Activated naive CD4-positive, alpha-beta T cell treated with anti-CD3 and anti-CD28 coated beads, Interleukin-2, amount 10 ng/mL, durations not matched to agents 7 days and 5 days (primary cell): ENCODE measurements at places on chromosomes 11 and 22.

DNA sequence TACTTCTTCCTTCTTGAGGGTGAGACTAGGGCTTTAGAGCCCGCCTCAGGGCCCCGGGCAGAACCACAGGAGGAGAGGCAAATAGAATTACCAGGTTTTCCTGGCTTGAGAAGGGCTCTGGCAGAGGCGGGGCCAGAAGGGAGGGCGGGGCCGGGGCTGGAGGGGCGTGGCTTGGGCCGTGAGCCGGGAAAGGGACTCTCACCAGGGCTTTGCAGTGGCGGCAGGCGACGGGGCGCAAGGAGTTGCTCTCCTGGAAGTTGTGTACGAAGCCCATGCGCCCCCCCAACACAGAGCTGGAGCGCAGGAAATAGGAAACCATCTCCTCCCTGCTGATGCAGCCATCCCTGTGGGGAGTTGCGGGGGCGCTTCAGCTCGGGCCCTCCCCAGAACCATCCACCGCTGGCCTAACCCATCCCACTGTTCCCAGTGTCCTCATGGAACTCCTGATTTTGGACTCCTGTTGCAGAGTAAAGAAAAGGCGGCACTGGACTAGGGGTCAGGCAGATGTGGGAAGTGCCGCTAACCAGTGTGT is 6.9 kb upstream of the NRXN2 start:
- no peak for DNase-seq

GRCh38 chr11:128336203-128336602 is 251.2 kb downstream of the ETS1 start:
- no peak for DNase-seq

- DNase-seq: no peak
Observed at GRCh38 chr11:44562845-44563460, 2.5 kb upstream of the CD82 start.

DNA sequence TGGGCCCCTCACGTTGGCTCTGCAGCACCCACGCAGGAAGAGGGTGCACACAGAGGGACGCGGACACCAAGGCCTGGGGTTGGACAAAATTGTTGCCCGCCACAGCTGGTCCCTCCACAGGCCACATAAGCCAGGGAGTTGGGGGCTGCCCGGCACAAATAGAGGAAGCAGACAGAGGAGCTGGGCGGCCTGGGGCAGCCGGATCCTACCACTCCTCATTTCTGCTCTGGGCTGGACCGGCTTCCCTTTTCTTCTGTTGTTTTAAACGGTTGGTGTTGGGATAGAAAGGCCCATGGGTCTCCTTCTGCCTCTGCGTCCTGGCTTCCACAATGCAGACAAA is 36.4 kb upstream of the LINC01488 start:
- no peak for DNase-seq

DNA sequence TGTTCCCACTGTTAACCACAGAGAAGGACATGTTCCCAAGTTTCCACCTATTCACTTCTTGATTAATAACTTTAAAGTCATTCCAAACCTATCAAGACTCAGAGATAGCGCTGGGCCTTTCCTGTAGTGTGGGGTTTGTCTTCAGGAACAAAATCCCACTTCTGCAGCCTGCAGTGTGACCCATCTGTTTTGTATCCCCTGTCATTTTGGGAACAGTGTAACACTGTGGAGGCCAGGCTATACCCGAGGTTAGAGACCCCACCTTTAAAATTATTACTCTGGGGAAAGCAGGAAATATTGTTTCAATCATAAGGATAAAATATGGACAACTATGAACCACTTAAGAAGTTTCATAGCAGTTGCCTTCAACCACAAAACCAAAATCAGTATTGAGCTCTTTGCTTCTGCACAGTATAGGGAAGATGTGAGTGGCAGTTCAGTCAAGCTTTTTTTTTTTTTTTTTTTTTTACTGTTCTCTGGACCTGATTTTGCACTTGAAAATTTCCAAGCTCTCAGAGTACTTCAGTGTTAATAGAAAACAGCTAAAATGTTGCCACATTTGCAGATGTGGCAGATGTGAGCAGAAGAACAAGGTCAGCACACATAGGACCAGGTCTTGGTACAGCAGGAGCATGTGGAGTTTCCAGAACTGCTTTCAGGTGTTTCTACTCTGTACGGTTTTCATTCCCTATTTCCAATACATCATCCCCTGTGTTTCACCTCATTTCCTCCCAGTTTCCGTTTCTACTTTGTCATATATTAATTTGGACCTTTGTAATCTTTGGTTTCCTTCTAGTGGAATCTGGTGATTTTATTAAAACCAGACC is 121.5 kb downstream of the MAML2 start:
- DNase-seq: no peak

GRCh38 chr22:50209893-50210292 is 9.1 kb downstream of the SELENOO start:
- peak; percentile 82 for DNase-seq

DNA sequence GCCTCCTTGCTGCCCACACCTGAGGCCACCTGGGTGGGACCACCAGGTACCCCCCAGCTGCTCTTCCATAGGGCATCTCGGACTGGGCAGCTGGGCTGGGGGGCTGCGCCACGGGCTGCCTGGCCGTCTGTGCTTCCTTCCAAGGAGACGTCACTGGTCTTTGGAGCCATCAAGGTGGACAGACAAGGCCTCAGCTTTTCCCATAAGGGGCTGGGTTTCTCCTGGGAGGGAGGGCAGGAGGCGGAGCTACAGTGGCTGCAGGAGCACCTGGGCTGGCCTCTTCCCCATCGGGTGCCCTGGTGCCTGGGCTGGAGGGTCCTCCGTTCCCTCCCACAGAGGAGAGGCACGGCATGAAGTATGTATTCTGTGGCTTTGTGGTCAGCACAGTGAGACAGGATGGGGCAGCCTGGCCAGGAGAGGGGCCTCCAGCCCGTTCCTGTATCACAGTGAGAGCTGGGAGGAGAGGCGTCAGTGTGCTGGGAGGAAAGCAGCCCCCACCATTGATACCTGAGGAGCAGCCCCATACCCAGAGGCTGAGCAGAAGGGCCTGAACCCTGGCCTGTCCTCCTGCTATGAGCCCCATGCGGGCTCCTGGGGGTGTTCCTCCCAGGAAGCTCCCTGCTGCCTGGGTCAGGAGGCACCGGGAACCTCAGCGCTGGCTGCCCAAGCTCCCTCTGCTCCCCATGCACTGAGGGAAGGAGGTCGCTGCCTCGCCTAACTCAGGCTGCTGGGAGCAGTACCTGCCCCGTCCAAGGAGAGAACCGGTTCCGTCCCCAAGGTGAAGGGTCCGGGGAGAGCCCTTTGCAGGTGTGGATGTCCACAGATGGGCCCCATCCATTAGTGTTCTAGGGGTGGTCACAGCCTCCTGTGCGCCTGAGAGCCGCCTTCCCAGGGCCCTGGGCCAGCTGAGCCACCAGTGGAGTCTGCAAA is 1075.0 kb downstream of the BRD1 start:
- no peak for DNase-seq

- no peak for DNase-seq
Observed at GRCh38 chr22:42608823-42609361, 5.8 kb downstream of the POLDIP3 start.

DNA sequence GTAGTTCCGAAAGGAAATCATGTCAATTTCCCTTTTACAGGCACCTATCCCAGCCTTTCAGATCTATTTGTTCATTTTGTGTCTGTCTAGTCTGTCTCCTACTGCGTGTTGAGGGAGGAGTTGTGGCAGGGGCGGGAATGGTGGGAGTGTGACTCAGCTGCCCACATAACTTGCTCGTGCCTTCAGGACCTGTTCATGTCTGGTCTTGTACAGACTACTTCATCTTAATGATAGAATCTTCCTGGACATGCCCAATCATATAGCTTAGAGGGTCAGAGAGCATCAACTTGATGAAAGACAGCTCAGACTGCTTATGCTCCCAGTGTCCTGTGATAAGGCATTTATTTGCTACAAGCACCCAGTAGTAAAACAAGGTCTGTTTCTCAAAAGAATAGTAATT is 61.0 kb upstream of the BIRC3 start:
- DNase-seq: no peak

GRCh38 chr11:68959465-68960293 is 21.1 kb downstream of the MRGPRD start:
- DNase-seq: no peak

DNA sequence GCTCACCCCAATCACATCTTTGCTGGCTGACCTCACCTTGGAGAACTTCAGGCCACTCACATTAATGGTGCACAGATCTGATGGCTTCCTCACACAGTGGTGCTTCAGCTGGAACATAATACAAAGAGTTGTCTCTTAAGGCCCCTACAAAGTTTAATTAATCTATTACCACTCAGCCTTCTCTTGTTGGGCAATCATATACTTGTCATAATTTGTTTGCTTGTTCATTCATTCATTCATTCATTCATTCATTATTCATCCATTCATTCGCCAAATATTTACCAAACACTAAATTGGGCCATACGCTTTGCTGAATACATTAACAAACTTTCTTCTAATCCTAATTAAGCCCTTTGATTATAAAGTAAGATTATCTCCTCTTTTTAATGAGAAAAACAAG is 15.1 kb downstream of the XRRA1 start:
- DNase-seq: no peak

DNA sequence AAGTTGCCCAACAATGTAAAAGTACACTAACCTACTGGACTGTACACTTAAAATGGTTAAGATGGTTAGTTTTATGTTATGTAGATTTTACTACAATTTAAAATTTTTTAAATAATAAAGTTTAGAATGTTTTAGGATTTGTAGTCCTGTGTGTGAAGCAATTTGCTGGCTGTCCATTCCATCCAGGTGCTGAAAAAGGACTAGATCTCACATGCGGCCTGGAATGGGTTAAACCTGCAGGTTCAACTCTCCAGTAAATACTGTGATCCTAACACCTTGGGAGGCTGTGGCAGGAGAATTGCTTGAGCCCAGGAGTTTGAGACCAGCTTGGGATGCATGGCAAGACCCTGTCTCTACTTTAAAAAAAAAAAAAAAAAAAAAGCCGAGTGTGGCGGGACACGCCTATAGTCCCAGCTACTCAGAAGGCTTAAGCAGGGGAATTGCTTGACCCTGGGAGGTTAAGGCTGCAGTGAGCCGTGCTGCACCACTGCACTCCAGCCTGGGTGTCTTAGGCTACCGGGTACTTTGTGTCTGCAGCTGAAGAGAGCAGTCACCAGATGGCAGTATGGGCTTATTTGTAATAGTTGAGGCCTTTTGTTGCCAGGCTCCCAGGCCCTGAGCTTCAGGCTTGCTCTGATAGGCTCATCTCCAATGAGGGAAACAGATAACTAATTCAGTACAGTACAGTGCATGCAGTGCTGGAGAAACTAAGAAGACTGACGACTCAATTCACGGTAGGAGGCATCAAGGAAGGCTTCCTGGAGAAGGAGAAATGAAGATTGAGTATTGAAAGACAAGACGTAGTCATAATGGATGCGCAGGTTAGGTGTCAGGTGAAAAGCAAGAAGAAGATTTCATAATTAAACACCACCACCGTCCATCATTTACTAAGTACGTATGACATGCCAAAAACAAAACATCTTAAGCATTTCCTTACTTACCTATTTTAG is 64.7 kb upstream of the ASPHD2 start:
- peak; percentile 69 for DNase-seq

DNA sequence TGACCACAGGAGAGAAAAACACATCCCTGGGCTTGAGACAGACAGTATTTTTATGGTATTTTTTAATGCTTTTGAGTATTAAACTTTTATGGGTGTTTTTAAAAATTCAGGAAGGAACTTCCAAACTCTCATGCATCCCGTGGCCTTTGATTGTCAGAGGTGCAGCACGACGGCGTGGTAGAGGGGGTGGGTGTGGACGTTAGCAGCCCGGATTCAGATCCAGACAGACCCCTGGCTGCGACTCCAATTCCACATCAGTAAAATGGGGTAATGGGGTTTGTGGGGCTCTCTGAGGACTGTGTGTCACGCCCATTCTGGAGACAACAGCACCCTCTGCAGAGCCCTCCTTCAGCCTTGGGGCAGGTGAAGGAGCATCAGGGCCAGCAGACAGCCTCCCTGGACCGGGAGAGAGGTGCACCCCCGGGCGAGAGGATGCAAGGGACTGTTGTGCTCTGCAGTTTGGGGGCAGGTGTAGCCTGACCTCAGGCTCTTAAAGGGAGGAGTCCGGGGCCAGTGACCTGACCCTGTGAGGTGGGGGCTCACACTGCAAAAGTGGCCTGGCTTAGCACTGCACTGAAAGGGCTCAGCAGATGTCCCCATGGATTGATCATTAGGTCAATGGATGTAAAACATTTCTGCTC is 1024.3 kb downstream of the TBC1D22A start:
- DNase-seq: no peak

- DNase-seq: no peak
Observed at GRCh38 chr11:1006762-1007161, 29.8 kb downstream of the MUC6 start.

DNA sequence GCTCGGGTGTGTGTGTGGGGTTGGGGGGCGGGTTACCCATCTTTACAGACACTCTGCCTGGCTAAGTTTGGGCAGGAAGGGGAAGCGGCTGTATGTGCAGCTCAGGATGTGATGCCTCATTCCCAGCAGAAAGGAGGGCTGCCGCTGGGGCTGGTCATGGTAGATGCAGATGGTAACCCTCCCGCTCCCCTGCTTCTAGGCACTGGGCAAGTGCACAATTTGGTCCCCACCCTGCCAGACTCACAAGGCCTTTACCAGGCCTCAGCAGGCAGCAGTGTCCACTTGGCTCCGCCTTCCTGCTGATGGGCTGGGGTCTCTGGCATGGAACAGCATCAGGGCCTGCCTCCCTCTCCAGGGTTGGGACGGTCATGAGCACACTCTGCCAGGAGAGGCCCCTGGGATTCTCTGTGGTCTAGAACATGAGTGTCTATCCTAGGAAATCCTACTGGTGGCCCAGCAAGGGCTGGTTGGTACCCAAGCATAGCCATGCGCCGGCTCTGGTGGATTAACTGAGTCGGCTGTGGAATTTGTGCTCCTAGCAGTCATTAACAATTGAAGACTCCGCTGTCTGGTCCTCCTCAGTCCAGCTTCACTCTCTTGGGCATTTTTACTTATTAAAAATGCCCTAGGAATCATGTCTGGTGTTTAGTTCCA is 4.2 kb downstream of the LMO1 start:
- peak; percentile 3 for DNase-seq

- no peak for DNase-seq
Observed at GRCh38 chr11:9823439-9823838, 159.6 kb downstream of the SWAP70 start.

GRCh38 chr11:115168229-115168671 is 336.0 kb downstream of the CADM1 start:
- DNase-seq: no peak

DNA sequence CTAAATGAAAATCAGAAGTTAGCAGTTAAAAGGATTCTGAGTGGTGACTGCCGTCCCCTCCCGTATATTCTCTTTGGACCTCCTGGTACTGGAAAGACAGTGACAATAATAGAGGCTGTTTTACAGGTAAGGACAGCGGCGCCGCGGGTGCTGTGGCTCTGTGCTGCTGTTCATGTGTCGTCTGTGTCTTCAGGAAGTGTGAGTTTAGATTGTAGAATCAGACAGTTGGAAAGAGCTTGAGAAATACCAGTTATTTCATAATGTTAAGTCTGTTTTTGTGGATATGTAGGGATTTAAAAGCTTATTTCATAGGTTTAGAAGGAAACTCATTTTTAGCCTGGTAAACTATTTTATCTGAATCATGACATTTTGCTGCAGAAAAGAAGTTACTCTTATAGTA is 27.4 kb upstream of the PANX2 start:
- DNase-seq: no peak

- no peak for DNase-seq
Observed at GRCh38 chr11:110287537-110287936, 8.9 kb downstream of the RDX start.
